SW 1271 (cell line): ENCODE measurements at places on chromosomes 2 and 18.

DNA sequence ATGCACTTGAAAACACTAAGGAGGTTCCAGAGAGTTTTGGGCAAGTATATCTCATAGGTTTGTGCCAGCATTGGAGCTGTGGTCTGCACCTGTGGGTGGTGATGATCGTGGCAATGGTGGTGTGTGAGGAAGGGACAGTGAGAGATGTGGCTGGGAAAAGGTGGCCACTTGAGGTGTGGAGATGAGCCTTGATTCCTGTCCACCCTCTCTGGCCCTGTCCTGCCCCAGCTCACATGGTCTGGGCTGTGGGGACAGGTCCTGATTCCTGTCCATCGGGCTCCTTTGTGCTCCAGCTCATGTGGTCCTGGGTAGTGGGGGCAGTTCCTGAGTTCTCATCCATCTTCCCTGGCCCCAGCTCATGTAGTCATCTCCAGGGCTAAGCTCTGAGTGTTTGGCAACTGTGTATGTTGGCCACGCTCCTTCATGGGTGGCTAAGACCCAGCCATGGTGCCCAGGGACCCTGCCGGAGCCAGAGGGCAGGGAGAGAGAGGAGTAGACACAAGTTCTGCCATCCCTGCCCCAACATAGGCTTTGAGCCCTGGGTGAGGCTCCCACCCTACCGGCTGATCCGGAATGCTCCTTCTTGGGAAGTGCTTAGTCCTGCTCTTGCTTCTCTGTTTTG lies 294.4 kb upstream of the HDAC4 start:
- DNase-seq, result no peak

GRCh38 chr2:132416723-132417395 lies at the start of gene GPR39:
Gene GPR39, plus strand, starts transcription at chr2:132416805.
- DNase-seq, result no peak

DNA sequence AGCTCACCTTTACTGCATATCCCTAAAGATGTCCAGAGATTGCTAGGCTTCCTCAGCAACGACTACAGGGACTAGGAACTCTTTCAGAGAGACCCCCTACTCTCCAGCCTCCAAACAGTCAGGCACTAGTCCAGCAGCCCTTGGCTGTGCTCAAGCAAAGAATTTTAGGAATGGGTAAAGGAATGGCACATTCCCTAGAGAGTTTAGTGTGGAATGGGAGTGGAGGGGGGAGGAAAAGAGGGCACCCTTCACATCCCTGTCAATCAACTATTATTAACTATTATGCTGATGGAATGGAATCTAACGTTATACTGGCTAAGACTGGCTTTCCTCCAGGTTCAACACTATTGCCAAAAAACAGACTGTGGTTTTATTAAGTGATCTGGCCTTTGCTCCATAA lies 64.8 kb downstream of the IKZF2 start:
- no peak for DNase-seq

DNA sequence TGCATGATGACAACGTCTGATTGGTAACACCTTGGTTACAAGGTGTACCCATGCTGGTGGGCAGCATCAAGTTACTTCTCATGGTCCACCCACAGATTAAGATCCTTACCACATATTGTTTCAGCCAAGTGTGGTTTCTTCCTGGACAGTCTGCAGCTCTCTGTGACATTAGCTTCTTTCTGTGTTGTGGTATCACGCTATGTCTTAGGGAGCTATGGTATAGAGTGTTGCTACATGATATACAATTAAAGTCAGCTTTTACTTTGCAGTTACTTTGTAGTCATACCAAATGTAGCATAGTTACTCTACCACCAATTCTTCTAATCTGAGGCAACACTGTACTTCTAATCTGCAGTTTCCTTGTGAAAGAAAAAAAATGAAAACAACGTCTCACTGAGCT lies 48.8 kb downstream of the ZCCHC2 start:
- DNase-seq, result no peak
